ENCODE measurements at places on chromosomes 6 and 20.

GRCh38 chr20:36331209-36331608 lies 25.1 kb downstream of the DLGAP4 start:
- no peak for DNase-seq

GRCh38 chr6:123589973-123590372 lies 46.8 kb downstream of the TRDN start:
- DNase-seq: no peak

GRCh38 chr6:112801468-112802080 lies 454.4 kb downstream of the RFPL4B start:
- no peak for DNase-seq

- DNase-seq: no peak
Measured at GRCh38 chr6:32111424-32112066, 2.4 kb upstream of the TNXB start.

DNA sequence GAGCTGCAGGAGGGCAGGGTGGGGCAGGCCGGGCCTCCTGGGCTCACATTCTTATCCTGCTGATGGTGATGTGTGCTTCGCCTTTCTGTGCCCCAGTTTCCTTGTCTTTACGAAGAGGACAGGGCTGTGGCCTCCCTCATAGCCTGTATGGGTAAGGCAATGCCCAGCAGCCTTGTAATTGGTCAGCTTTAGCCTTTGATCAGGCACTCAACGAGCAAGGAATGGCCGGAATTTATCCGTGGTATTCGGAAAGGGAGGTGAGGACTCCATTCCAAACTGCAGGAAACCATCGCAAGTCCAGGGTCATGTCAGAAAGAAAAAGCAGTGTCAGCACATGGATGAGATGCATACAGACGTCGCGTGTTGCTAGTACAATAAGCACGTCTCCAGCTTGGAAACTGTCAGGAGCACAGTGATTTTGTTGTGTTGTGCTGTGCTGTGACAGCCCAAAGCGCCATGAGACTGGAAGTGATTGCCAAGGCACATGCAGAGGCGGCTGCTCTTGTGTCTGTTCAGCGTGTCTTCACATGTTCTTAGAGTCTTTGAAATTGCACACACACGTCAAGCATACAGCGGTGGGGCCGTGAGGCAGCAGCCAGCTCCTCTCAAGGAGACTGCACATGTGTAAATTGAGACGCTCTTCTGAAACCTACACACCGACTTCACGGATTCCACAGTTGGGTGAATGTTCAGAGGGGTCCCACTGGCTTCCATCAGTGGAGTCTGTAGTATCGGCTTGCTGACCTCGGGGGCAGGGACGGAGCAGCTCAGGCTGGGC lies 6.2 kb downstream of the SS18L1 start:
- no peak for DNase-seq
